Mesothelial cell of epicardium (in vitro differentiated cells): ENCODE measurements at places on chromosomes 7 and 10. TPM values are rescaled to one million over a fixed set of nuclear protein-coding genes. Genes with fewer than 3 reads are reported as not detected.
A peak's percentile ranks its signal among the peaks of the same experiment; 100 is the strongest.

- H3K4me1 ChIP-seq = peaks cover 2% of the 10 kb centered on the region
- H3K27me3 ChIP-seq = no peaks in the 10 kb centered on the region
- H3K27ac ChIP-seq = no peak overlapping the region
- DNase-seq = no peak
- H3K4me3 ChIP-seq = no peak overlapping the region
Observed at GRCh38 chr7:90988516-90988915, 275.7 kb upstream of the FZD1 start.

GRCh38 chr7:128666200-128666599 lies 5.9 kb upstream of the GARIN1A start:
- no peaks in the 10 kb centered on the region for H3K27me3 ChIP-seq
- no peaks in the 10 kb centered on the region for H3K4me1 ChIP-seq

DNA sequence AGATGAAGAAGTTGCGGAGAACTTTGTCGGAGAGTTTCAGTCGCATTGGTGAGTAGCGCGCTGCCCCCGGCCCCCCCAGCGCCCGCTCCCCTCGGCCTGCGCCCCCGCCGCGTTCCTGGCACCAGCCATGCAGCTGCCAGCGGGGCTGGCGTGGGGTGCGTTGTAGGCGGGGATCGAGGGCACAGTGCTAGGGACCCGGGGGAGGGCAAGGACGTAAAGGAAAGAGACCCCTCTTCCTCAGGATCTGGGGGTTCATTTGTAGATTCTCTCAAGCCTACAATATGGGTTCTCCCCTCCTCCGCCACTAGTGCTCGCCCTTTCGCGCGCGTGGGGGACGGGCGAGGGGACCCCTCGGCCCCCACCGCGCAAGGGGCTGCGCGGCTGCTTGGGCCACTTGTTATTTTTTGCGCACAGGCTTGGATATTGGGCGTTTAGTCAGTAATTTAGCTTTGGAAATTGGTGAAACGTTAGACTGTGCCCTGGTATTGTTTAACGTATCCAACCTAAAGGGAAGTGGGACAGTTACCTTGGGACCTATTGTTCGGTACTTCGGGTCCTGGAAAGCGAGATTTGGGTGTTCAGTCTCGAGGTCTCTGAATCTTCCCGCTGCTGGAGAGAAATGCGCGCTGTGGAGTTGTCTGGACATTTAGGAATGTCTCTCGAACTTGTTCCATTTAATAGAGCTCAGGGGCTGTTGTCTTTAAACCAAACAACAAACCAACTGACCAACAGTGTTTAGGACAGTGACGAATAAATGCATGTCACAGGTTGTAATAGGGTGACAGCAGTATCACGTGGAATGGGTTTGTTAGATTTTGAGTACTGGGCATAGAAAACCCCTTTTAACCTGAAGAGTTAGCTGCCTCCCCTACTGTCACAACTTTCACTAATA lies 796 bp downstream of the CDK14 start:
- H3K27ac ChIP-seq = peak overlapping the region; percentile 94
- no peaks in the 10 kb centered on the region for H3K36me3 ChIP-seq
- peaks cover 48% of the 10 kb centered on the region for H3K4me1 ChIP-seq
- no peaks in the 10 kb centered on the region for H3K27me3 ChIP-seq
- no peak for DNase-seq
- H3K4me3 ChIP-seq = peak overlapping the region; percentile 92

DNA sequence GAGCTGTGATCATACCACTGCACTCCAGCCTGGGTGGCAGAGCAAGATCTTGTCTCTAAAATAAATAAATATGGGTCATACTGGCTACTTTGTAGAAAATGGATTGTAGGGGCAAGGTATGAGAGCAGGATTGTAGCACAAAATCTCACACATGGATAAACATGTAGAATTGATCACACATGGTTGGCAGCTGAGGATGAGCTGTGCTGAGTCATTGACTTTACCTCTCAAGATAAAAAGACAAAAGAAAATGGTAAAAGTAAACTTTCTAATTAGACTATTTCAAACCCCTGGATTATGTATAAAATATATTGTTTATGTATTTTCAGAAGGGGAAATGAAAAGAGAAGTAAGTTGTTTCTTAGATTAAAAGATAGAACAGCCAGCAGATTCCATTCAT lies 69.3 kb downstream of the APBB1IP start:
- peaks cover 12% of the 10 kb centered on the region for H3K4me1 ChIP-seq
- H3K27ac ChIP-seq = peak overlapping the region; percentile 45
- DNase-seq = no peak
- no peak overlapping the region for H3K4me3 ChIP-seq
- no peaks in the 10 kb centered on the region for H3K36me3 ChIP-seq

DNA sequence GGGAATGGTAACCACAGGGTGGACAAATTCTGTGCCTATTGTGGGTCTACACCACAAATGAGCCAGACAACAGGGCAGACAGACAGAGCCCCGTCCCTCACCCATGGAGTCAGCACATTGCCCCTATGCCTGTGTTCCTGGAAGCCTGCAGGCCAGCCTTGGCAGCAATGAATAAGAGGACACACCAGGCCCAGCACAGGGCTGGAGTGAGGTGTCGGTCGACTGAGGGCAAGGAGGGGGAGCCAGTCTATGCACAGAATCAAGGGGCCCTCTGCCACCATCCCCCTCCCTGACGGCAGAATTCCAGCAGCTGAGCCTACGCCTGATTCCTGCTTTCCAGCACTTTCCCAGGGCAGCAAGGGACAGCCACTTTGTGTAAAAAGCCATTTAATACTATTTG lies 98.2 kb downstream of the CALN1 start:
- no peaks in the 10 kb centered on the region for H3K4me1 ChIP-seq
- H3K27ac ChIP-seq = no peak overlapping the region
- DNase-seq = no peak
- peaks cover 38% of the 10 kb centered on the region for H3K27me3 ChIP-seq
- no peaks in the 10 kb centered on the region for H3K36me3 ChIP-seq
- H3K4me3 ChIP-seq = no peak overlapping the region

GRCh38 chr7:44188480-44189225 lies 586 bp downstream of the GCK start:
- peaks cover 28% of the 10 kb centered on the region for H3K27me3 ChIP-seq
- H3K36me3 ChIP-seq = no peaks in the 10 kb centered on the region
- no peaks in the 10 kb centered on the region for H3K4me1 ChIP-seq
- no peak for DNase-seq
- H3K27ac ChIP-seq = no peak overlapping the region
- H3K4me3 ChIP-seq = no peak overlapping the region

DNA sequence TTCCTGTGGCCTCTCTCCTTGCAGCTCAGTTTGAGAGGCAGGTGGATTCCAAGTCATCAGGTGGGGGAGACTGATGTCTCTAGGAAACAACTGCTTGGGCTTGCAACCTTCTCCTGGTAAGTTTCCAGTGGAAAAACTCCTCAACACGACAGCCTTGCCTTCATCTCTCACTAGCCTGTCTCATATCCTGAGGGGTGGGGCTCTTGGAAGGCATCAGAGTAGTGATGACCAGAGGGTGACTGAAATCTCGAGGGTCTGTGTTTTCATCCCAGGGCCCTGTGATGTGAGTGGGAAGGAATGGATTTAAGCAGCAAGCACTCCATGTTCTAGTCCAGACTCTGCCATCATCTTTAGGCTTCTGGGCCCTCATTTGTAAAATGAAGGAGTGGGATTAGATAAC lies 107.0 kb downstream of the NRP1 start:
- H3K27ac ChIP-seq = no peak overlapping the region
- no peak for DNase-seq
- H3K27me3 ChIP-seq = no peaks in the 10 kb centered on the region
- peaks cover 38% of the 10 kb centered on the region for H3K36me3 ChIP-seq
- H3K4me1 ChIP-seq = peaks cover 44% of the 10 kb centered on the region

GRCh38 chr7:20340839-20341238 lies 10.1 kb downstream of the ITGB8 start:
- H3K4me1 ChIP-seq = peaks cover 9% of the 10 kb centered on the region
- H3K27ac ChIP-seq = peak overlapping the region; percentile 14
- no peaks in the 10 kb centered on the region for H3K27me3 ChIP-seq
- no peak overlapping the region for H3K4me3 ChIP-seq
- H3K36me3 ChIP-seq = peaks cover 13% of the 10 kb centered on the region
- no peak for DNase-seq

DNA sequence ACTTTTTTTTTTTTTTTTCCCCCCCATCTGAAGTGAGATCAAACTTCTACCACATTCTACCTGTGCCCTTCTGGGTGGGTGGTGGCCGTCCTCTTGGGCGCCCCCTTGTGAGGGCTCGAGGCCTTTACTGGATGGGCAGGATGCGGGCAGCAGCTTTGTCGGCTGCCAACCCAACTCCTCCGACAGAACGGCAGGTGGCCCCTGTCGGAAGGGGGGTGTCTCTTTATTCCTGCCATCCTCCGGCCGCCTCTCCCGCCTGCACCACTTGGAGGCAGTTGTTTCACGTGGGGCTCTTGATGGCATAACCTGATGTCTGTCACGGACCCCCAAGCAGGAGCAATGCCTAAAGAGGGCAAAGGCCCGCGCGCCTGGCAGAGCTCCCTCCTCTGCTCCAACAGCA lies 31.0 kb downstream of the AMZ1 start:
- H3K36me3 ChIP-seq = peaks cover 27% of the 10 kb centered on the region
- no peak overlapping the region for H3K27ac ChIP-seq
- H3K4me3 ChIP-seq = no peak overlapping the region
- no peaks in the 10 kb centered on the region for H3K27me3 ChIP-seq
- peaks cover 31% of the 10 kb centered on the region for H3K4me1 ChIP-seq

- peaks cover 36% of the 10 kb centered on the region for H3K4me1 ChIP-seq
- no peak overlapping the region for H3K27ac ChIP-seq
- H3K4me3 ChIP-seq = no peak overlapping the region
- no peak for DNase-seq
- H3K36me3 ChIP-seq = no peaks in the 10 kb centered on the region
- H3K27me3 ChIP-seq = no peaks in the 10 kb centered on the region
Observed at GRCh38 chr7:150363872-150364271, 4.8 kb upstream of the REPIN1 start.

DNA sequence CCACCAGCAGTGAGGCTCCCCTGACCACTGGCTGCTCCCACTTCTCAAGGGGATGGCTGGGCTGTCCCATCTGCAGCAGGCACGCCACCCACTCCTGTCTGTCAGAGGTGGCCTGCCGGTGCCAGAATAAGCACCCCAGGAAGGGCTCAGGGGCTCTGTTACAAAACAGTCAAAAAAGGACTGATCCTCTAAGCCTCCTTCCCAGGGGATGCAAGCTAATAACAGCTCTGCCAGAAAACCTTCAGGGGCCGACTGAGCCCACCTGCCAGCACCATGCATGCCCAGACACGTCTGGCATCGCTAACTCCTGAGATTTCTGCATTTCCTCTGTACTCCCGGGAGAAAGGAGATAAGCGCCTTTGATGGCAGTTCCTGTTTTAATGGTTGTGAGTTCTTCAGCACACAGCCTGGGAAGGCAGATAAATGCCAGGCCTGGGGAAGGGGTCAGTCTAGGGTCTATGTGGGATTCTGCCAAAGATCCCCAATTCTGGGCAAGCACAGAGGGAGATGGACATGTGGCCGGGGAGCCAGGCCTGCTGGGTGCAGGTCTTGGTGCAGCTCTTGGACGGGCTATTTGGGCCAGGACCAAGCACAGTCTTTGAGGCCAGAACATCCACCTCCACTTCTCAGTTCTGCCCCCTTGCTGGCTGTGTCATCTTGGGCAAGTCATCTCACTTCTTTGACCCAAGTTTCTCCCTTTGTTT lies 128.4 kb downstream of the ARHGAP22 start:
- no peak for DNase-seq
- H3K4me1 ChIP-seq = peaks cover 28% of the 10 kb centered on the region
- H3K27ac ChIP-seq = peak overlapping the region; percentile 24
- no peaks in the 10 kb centered on the region for H3K36me3 ChIP-seq
- no peak overlapping the region for H3K4me3 ChIP-seq

- no peaks in the 10 kb centered on the region for H3K27me3 ChIP-seq
- DNase-seq = no peak
- H3K27ac ChIP-seq = no peak overlapping the region
- no peak overlapping the region for H3K4me3 ChIP-seq
- peaks cover 7% of the 10 kb centered on the region for H3K36me3 ChIP-seq
- H3K4me1 ChIP-seq = no peaks in the 10 kb centered on the region
Observed at GRCh38 chr7:71645836-71646235, 513.9 kb downstream of the GALNT17 start.

DNA sequence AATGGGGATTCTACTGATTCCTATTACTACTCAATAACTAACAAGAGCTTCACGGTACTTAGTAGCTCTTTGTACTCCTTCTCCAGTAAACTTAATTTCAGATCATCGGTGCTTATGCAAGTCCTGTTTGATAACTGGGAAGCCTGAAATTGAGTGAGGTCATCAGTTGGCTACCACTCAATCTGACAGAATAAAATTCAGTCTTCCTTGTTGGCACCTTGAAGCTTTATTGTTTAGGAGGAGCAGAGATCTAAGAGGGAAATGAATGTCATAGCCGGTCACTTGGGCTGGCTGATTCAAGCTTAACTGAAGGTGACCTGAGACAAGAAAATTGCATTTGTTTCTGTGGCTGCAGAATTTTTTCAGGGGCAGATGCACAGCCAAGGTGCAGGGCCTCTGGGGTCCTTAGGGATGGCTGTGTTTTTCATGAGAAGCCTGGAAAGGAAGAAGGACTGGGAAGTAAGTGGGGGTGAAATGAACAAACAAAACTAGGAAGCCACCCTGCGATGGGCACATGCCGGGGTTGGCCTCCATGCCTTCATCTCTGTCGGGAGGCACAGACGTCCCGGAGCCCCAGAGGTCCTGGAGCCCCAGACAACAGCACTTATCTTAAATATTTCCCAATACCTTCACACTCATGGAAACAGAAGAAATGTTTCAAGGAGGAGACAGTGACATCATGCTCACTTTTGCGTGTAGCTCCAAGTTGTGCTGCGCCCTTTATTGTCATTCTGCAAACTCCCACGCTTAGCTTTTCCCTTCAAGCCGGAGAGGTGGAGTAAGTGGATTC lies 85.0 kb upstream of the KIF5B start:
- no peak overlapping the region for H3K4me3 ChIP-seq
- H3K27ac ChIP-seq = no peak overlapping the region
- peaks cover 1% of the 10 kb centered on the region for H3K4me1 ChIP-seq
- no peaks in the 10 kb centered on the region for H3K27me3 ChIP-seq
- DNase-seq = no peak
- H3K36me3 ChIP-seq = no peaks in the 10 kb centered on the region

DNA sequence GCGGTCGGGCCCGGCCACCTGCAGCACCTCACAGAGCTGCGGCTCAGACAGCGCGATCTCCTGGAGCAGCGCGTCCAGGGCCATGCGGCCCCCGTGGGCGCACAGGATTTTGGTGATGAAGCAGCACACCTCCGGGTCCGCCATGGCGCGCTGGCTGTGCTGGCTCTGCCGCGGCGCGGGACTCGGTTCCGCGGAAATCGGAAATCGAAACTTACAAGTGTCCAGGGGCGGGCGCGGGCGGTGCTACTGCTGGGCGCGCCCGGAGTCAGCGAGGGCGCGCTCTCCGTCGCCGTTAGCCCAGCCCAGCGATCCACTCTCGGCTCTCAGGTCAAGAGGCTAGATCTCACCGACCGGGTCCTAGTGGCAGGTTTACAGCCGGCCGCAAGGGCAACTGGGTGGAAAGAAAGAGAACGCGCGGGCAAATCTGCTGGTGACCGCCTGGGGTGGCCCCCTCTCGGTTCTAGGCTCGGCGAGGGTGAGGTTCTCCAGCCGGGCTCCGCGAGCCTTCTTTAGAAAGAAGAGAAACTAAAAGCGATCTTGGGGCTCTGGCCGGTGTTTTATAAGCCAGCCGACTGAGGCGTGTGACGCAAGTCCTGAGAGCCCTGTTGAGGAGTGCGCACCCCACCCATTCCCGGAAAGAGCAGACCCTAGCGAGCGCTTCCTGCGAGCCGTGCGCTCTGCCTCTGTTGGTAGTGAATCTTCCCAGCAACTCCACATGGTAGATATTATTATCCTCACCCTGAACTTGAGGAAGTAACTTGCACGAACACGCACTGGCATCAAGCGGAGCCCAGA lies at the start of gene ZC3HAV1:
ZC3HAV1 (minus strand) TSS at position 533 of the 795 bp plus-strand sequence; CDS start at position 144, 389 bp downstream.
- H3K27ac ChIP-seq = peak within 1 kb of the TSS; percentile 26
- H3K36me3 ChIP-seq = no peaks in the 10 kb centered on the region
- peak within 1 kb of the TSS; percentile 88 for H3K4me3 ChIP-seq
- peak; percentile 62 for DNase-seq

The KEL gene
- 1.9 to 4.2 TPM (median 2.3 TPM) in 3 replicates for total RNA-seq

The DOCK1 gene
- 70.0 to 74.8 TPM (median 70.5 TPM) in 3 replicates for total RNA-seq

The NCF1 gene
- total RNA-seq = 0.27 to 0.47 TPM in 2 of 3 replicates, not detected in the other

The ABCC2 gene
- total RNA-seq = 0.71 to 0.87 TPM (median 0.79 TPM) in 3 replicates

The PLXNA4 gene
- total RNA-seq = 4.3 to 5.2 TPM (median 4.5 TPM) in 3 replicates

The CTAGE15 gene
- 1.3 to 1.6 TPM (median 1.4 TPM) in 3 replicates for total RNA-seq
